ENCODE measurements at places on chromosomes 5 and 9.

DNA sequence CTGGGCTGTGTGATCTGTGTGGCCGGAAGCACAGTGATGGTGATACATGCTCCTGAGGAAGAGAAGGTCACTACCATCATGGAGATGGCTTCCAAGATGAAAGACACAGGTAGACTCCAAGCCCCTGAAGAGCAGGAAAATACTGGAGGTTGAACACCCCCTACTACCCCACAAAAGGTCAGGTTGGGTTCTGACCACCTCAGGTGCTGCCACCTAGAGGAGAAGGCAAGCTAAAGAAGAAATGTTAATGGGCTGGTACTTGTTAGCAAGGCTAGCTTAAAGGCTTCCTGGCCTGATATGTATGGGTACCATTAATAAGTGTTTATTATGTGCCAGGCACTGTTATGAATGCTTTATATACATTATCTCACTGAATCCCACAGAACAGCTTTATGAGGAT is 11.7 kb downstream of the NIPAL4 start:
- no peak for DNase-seq

GRCh38 chr5:176935017-176935416 is 35.9 kb upstream of the HK3 start:
- no peak for DNase-seq

DNA sequence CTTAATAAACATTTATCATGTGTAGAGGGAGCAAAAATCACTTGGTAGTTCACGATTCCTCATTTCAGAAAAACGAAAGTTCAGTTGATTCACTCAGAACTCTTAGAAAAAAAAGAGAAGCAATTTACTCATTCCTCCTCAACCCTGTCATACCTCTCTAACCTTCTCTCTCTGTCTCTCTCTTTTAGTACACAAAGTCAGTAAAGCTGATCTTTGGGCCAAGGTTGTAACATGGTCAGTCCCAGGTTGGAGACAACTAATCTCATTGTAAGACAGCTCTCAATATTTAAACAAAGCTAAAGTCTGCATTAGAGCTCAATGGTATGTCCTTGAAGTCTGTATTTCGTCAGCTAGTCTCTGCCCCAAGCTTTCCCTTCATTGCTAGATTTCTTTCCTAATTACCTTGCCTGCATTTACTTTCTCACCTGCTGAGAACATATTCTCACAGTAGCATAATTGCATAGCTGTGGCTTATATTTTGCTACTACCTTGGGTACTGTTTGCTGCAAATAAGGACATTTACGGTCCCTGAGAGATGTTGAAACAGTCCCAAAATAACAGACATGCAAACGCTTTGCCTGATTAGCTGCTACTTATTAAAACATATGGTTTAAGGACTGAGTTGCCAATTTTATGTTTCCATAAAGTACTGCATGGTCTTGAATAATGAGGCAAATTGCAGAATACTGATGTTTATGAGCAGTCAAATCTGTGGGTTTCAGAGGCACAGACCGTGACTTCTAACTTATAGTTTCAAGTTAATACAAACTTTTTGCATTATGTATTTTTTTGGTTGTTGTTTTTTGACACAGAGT is 138.3 kb downstream of the GPBP1 start:
- DNase-seq, result no peak

DNA sequence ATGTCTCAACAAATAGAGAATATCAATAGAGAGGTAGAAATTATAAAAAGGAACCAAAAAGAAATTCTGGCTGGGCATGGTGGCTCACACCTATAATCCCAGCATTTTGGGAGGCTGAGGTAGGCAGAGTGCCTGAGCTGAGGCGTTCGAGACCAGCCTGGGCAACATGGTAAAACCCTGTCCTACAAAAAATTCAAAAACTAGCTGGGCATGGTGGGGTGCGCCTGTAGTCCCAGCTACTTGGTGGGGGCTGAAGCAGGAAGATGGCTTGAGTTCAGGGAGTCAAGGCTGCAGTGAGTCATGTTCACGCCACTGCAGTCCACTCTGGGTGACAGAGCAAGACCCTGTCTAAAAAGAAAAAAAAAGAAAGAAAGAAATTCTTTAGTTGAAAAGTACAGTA is 24.9 kb downstream of the IPPK start:
- no peak for DNase-seq

- DNase-seq, result no peak
Measured at GRCh38 chr9:87725900-87726709, at the start of gene CTSL. CTSL (plus strand) TSS chr9:87726119; CDS start chr9:87727604, 1,485 bp downstream.

DNA sequence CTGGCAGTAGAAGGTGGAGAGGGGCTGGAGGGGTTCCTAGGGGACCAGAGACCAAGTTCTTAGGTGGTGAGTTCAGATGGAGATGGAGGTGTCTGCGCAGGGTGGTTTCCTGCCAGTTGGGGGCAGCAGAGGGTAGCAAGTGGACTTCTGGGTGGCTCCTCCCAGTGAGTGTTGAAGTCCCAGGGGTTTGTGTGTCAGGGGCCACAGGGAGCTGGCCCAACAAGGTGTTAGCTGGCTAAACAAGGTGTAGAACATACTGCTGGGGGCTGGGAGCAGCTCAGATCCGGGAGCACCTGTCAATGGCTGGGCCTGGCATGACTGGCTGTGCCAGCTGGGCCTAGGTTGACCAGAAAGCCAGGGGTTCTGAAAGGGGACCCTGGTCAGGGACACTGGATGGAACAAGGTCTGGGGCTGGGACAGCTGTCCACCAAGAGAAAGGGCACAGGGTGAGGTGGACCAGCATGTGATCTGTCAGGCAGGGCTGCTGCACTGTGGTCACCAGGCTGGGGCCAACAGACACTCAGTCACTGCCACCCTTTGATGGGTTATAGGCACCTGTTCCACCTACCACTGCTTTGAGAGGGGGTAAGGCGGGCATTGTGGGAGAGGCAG is 35.6 kb downstream of the DAB2IP start:
- DNase-seq, result peak; percentile 80

GRCh38 chr5:154470947-154471870 is 6.8 kb downstream of the HAND1 start:
- no peak for DNase-seq

DNA sequence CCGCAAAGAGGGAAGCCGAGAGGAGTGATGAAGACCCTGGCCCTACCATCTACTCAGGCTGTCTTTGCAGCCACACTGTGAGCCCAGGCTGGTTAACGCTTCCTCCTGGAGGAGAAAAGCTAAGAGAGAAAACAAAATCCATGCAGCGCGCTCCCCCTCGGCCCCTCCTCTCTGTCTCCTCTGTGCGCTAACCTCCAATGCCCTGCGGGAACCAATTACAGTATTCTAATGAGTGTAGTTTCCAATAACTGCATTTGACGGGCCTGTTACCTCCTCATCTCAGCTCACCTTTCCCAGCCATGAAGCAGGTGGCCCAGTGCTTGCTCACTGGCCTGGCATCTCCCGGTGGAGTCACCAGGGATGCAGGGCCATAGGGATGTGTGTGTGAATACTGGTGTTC is 565.5 kb downstream of the EBF1 start:
- no peak for DNase-seq

- no peak for DNase-seq
Measured at GRCh38 chr9:87612536-87612935, 113.4 kb upstream of the CTSL start.

- DNase-seq, result no peak
Measured at GRCh38 chr5:1133510-1134201, 21.8 kb upstream of the SLC12A7 start.

DNA sequence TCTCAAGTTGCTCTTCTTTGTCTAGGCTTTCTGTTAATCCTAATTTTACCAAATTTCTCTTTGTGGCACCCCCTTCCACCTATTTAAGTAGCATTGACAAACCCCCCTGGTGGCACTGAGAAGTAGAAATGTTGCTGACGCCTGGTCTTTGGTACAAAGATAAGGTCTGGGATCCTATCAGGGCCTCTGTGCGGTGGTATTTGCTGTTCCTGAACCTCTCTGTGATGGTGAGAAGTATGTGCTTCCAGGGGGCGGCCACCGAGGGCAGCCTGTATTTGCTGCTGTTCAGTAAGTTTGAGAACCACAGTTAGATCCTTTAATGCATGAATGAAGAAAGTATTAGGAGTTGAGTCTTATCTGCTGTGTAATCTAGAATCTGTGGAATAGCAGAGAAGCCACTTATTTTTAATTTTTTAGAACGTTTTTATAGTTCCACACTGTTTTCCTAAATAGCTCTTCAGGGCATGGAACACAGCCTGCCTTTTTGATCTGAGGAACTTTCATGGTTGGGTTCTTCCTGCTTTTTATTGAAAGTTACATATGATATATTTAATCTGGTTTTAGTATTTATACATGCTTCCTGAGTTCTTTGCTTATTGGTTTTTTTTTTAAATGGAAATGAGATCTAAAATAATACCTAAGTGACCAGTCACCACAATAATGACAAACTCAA is 124.2 kb downstream of the TRIO start:
- DNase-seq, result no peak

DNA sequence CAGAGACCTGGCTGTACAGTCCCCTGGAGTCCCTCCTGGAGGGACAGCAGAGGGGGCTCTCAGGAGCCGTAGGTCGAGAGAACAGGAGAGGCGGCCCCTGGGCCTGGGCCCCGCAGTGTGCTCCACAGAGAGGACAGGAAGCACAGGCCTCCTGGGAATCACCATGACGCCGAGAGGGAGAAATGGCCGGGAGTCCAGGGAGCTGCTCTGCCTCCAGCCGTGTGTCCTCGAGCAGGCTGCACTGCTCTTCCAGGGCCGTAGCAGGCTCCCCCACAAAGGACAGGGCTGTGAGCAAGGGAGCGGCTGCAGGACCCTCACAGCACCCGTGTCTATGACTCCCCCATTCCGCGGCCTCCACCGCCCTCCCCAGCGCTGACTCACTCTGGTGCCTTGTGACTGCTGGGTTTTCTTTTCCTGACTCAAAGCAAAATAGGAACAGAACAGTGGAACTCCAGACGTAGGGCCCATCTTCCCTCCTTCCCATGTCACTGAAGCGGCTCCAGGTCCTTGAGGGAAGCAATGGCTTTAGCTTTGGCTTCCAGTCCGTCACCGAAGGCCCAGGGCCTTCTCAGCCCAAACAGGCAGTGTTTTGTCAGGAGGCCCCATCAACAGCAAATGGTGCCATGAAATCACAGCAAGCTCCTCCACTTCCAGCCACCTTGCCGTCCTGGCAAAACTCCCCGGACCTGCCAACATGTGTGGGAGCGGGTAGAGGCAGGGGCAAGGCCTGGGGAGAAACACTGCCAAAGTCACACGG is 114.2 kb downstream of the LHFPL2 start:
- no peak for DNase-seq

- DNase-seq, result no peak
Measured at GRCh38 chr5:19802686-19803085, 185.3 kb downstream of the CDH18 start.

- DNase-seq, result no peak
Measured at GRCh38 chr9:111944241-111944866, 47.7 kb downstream of the UGCG start.

- DNase-seq, result no peak
Measured at GRCh38 chr5:116037236-116037822, 5.1 kb downstream of the ARL14EPL start.

DNA sequence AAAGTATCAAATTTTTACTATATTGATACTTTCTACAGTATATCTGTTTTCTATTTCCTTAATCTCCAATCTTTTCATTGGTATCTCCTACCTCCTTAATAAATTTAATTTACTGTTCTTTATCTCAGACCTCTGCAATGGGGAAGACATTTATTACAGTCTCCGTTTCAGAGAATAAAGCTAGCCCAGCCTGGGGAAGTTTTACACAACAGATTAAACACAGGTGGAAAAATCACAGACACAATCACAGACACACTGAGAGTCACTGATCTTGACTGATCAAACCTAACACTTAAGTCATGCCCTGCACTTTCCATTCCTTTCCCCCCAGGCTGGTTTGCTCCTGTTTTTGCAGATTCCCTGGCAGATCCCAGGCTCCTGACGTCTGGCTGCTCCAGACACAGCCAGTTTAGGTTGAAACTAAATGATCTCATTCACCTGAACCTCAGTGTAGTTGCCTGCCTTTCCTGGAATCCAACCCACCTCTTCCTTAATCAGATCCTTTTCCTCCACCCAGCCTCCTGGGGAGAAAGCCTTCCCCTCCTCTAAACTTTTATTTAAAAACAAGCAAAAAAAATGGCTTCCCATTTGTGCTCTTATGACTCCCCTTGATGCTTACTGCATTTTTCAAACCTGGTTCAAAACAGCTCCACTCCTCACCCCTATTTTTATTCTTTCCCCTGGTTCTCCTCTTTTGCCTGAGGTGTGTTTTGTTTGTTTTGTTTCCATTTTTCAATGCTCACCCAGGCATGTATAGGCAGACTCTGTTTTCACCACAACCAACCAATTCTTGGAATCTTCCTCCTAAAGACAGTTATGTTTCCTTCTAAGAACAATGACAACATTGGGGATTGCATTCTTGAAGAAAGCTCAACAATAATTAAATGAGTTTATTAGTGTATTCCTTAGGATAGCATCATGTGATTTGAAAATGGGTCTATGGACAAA is 29.5 kb upstream of the OSMR start:
- no peak for DNase-seq

DNA sequence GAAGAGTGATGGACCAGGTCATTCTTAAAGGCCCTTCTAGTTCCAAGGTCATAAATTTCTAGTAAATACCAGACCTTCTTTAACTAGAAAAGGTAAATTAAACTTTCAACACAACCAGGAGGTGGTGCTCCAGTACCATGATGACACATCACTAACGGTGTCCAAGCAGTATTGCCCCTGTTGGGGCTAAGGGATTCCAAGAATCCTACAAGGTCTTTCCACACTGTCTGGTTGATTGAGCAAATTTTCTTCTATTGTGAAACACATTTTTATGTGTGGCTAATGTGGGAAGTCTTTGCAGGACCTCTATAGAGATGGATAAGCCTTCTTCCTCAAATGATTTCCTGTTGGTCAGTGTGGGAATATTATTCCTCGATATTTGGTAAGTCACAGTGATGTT is 459.6 kb upstream of the PAPPA start:
- no peak for DNase-seq

DNA sequence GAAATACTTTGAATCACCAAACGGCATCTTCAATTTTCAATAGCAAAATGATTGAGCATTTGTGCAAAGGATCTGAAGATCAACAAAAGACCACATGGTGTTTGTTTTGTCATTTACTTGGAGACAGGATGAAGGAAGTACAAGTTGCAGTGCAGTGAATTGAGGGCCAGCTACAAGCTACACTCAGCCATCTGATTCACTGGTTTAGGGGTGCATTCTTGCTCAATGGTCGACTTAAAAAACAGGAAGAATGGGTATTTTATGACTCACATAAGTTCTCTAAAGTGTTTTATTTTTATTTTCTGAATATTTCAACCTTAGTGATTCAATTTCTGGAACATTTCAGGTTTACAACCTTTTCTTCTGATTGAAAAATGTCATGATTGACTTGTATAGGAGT is 412.1 kb upstream of the ADAMTSL1 start:
- DNase-seq, result no peak

DNA sequence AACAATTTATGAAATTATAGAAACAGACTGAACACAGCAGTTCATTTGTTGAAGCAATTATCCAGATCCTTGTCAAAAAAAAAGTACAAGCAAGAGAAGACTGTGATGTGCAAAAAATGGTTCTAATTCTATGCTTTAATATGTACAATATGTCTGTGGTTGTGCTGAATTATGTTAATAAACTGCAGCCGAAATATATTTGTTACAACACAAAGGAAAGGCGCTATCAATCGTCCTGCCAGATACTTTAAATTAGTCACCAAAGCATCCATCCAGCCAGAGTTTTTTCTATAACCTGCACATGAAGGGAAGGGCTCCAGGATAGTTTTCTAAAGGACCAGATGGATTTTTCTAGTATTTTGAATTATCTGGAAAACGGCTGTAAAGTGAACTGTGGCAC is 259.5 kb downstream of the BNC2 start:
- no peak for DNase-seq

- DNase-seq, result no peak
Measured at GRCh38 chr9:127838375-127839078, 15.9 kb downstream of the ENG start.

- peak; percentile 63 for DNase-seq
Measured at GRCh38 chr5:56270568-56271392, 37.6 kb upstream of the ANKRD55 start.
